ENCODE measurements at places on chromosomes 11 and 22.
A peak's percentile ranks its signal among the peaks of the same experiment; 100 is the strongest.

DNA sequence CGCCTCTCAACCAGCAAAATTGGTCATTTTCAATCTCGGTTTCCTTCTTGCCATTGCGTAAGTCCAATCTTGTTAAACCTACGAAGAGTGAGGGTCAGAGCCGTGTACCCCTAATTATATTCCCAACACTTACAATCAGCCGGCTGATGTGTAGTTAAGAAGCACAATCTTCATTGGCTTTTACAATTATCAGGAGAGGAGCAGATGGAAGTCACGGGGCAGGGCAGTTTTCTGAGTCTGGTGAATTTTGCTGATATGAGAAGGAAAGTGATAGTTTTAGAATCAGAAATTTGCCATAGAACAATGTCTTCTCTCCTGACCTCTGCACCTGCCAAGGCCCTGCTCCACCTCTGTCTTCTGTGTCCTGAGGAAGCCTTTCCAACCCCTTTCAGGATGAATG is 35.0 kb upstream of the ATXN10 start:
- DNase-seq, result no peak

- no peak for DNase-seq
Observed at GRCh38 chr11:2779981-2780849, 80.4 kb upstream of the KCNQ1OT1 start.

DNA sequence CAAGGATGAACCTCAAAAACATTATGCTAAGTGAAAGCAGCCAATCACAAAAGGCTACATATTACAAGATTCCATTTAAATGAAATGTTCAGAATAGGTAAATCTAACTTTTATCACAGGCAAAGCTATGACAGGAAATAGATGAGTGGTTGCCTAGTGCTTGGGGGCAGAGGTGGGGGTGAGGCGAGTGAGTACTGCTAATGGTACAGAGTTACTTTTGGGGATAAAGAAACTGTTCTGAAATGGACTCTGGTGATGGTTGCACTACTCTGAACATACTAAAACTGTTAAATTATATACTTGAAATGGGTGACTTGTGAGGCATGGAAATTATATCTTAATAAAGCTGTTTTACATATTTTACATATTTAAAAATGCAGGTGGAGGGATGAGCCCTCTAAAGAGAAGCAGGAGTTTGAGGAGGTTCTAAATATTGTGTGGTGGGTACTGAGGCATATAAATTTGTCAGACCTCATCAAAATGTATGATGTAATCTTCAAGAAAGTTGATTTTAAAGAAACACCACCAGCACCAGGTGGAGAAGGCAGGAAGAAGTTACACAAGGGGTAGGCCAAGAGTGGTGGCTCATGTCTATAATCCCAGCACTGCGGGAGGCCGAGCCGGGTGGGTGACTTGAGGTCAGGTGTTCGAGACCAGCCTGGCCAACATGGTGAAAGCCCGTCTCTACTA is 3.6 kb downstream of the SLC43A1 start:
- no peak for DNase-seq

DNA sequence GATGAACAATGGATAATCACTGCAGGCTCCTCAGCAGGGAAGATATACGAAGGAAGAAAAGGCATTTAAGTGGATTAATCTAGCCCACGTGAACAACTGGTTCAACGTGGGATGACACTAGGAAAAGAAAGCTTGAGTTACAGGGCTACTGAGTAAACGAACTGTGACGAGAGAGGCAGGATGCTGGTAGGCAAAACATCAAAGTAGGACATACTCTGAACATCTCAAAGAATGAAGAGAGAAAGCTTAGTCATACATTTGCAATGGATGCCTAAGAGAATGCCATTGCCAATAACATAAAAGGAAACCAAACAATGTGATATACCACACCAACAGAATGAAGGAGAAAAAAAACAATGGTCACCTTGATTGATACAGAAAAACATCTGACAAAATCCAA is 12.9 kb downstream of the USP28 start:
- no peak for DNase-seq

- no peak for DNase-seq
Observed at GRCh38 chr22:49007013-49007653, 820.5 kb downstream of the BRD1 start.

- no peak for DNase-seq
Observed at GRCh38 chr11:74784726-74785125, 36.1 kb downstream of the RNF169 start.

DNA sequence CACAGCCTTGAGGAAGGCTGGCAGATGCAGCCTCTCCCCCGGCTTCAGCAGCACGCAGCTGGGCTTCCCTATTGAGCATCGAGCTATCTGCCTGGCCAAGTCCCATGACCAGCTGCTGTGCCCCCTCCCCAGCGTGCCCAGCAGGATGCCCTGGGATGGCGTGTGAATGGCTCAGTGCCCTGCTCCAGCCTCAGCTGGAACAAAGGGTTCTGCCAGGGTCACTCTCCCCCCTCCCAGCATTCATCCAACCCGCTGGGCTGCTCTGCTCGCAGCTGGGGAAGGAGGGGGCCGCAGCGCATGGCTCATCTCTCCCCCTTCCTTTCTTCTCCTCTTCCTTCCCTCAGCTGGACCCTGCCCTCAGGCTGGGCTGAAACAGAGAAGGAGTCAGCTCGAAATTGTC is 14.5 kb downstream of the LRP4 start:
- peak; percentile 50 for DNase-seq

GRCh38 chr11:123901867-123902266 is at the start of gene OR8D4:
OR8D4 (plus strand) TSS chr11:123902167; CDS start chr11:123906432, 4,265 bp downstream.
- no peak for DNase-seq

- no peak for DNase-seq
Observed at GRCh38 chr11:57978686-57979531, 44.8 kb upstream of the OR9Q1 start.

DNA sequence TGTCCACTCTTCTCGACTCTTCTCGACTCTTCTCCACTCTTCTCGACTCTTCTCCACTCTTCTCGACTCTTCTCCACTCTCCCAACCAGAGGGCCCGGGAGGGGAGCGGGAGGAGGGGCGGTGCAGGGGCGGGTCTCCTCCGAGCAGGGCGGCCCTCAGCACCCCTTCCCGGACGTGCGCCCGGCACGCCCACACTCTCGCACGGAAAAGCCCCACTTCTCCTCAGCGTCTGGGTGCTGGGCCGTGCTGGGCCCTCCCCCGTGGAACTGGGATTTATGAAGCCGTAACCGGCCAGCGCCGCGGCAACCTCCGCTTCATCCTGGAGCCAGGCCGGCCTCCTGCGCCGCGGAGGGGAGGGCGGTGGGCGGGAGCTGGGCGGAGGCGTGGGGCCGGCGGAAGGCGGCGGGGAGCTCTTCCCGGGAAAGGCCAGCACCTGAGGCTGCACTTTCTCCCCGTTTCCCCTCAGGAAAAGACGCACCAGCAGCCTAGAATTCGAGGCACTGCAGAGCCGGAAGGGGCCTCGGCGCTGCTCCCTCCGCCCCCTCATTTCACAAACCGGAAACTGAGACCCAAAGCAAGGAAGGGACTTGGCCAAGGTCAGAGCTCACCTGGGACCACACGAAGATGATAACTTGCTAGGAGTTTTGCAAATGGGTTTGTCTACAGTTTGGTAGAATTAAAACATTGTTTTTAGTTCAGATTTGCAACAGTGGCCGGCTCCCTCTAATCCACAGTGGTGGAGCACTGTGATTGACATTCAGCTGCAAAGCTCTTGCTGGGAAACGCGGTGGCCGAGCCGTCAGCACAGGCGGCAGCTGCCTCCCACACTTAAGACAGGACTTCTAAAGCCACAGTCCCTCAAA is 31.6 kb upstream of the JAM3 start:
- DNase-seq, result peak; percentile 47

DNA sequence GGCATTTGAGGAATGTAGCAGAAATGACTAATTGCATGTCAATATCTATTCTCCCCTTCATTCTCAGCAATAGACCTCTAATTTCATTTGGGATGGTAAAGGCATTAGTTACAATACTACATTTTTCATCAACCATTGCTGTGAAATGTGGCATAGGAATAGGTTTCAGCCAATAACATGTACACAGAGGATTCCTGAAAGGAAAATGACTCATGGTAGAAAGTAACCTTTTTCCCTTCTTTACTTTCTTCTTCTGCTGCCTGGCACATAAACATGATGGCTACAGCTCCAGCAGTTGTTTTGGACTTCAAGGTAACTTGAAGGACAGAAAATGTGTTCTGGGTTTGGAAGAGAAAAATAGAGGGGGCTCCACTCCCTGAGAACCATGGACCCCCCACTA is 231.8 kb upstream of the CTSC start:
- no peak for DNase-seq

DNA sequence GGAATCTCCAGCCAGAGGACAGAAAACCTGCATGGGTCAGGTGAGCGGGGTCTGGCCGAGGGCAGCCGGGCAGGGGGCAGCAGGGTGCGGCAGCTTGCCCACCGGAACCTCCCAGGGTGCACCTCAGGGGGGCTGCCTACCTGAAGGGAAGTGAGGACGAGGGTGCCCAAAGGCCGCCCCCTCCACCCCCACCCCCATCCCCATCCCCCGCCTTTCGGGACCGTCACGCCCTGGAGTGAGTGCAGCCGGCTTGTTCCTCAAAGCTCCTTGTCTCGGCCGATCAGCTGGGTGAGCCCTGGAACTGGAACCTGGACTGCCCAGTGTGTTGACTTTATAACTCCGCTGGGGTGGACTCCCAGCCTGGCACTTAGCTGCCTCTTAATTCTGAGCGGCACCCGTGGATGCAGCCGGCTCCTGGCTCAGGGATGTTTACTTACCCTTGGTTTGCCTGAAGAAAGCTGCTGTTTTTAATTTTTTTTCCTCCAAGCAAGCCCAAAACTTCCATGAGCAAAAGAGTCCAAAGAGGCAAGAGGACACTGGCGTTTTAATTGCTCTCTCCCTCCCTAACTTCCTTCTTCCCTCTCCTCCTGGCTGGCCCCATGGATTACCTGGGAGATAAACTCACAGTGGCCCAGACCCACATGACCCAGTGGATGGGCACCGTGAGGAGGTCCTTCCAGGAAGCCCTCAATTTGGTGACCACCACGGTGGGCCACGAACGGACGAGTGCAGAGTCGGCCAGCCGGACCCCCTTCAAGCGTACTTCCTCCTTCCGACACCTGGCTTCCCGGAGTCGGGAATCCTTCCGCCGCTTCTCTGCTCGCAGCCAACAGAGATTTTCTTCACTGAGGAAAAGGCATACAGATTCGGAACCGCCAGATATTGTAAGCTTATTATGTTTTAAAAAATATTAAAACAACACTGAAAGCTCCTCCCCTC is 87.8 kb upstream of the CRYBB3 start:
- no peak for DNase-seq

GRCh38 chr11:3939211-3939610 is 83.7 kb downstream of the STIM1 start:
- no peak for DNase-seq

DNA sequence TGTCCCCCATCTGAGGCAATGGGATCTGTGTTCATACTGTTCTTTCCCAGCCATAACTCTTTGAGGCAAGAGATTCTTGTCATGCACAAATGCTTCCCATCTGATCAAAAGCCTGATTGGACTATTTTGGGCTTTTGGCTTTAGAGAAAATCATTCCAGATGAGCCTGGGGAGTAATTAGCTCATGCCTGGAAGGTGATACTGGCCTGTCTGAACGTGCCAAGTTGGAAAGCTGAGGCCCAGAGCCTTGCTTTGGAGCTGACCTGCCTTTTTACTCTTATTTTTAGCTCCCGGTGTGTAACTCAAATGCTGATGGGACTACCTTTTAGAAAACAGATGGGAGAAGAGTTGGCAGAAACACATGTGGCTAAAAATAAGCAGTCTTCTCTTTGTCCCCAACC is 105.0 kb downstream of the DBX1 start:
- DNase-seq, result no peak

GRCh38 chr11:34425360-34425759 is 13.4 kb upstream of the CAT start:
- no peak for DNase-seq

DNA sequence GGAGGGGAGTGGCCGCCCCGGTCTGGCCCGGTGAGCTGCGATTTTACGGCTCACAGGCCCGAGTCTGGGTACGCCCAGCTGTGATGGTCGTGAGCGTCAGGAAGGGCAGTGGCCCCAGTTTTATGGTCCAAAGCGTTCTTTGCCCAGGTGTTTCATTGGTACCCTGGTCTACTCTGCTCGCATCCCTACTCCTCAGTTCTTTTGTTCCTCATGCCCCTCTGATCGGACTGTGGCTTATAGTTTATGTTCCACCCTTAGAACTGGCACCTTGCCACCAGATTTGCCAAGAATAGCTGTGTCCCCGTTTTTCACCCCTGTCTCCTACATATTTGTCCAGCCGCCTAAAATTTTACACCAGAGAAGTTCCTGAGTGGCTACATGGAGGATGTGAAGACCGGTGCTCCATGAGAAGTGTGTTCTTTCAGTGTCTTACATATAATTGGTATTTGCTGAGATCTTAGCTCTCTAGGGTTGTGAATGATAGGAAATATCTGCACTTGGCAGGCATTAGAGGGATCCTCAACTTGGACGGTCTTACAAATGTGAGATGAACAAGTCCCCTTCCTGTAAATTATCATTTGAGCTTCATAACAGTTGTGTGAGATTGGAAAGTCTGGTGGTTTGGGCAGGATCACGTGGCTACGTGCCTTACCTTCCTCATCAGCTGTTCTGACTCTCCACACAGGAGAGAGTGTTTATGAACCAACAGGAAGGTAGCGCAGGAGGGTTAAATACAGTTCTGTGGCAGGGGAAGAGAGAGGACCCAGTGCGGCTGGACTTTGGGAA is 1.1 kb downstream of the PANX1 start:
- DNase-seq, result no peak

GRCh38 chr11:64519541-64519940 is 71.5 kb upstream of the SLC22A12 start:
- no peak for DNase-seq

GRCh38 chr11:125380756-125381445 is 115.2 kb downstream of the FEZ1 start:
- no peak for DNase-seq

- no peak for DNase-seq
Observed at GRCh38 chr22:19691721-19692341, 22.5 kb upstream of the SEPTIN5 start.

GRCh38 chr11:46407635-46408034 is 16.1 kb upstream of the CHRM4 start:
- DNase-seq, result no peak
